ENCODE measurements at places on chromosomes 6 and 20. TPM values are rescaled to one million over a fixed set of nuclear protein-coding genes. Genes with fewer than 3 reads are reported as not detected.

SGK2 gene
- total RNA-seq = 0.30 TPM

GRCh38 chr6:137493218-137494038 is 766 bp downstream of the OLIG3 start:
- DNase-seq = no peak

PDYN gene
- not detected for total RNA-seq

- peak; percentile 75 for DNase-seq
These were observed 4.3 kb upstream of the PSORS1C2 start for GRCh38 chr6:31143148-31143547.

DNA sequence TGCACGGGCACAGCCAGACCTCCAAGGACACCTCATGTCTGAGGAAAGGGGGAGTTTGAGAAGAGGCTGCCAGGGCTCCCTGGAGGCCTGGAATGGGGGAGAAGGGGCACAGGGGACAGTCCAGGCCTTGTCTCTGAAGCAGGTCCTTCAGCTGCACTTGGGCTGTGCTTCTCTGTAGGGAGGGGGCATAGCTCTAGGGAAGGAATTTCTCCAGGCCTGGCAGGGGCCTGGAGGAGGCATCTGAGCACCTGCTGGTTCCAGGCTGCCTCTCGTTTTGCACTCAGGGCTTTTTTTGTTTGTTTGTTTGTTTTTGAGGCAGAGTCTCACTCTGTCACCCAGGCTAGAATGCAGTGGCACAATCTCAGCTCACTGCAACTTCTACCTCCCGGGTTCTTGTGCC is 67.7 kb downstream of the BCAS4 start:
- DNase-seq = no peak

GRCh38 chr6:137465378-137466009 is 28.7 kb downstream of the OLIG3 start:
- DNase-seq = no peak

SEL1L2 gene
- 1.4 TPM for total RNA-seq

DNA sequence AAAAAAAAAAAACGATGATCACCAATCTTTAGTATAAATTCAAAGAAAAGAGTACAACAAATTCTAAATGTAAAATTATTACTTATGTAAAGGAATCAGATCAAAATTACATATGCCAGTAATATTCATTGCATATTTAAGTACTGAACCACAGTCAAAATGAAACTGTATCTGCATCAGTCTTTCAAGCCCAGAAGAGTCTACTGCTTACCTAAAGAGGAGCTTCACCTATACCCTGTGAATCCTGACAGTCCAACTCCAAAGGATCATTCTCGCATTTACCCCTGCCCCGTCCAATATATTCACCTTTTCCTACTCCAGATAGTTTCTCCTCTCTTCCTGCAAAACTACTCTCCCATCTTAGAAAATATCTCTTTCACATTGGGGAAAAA is 9.2 kb downstream of the ATG5 start:
- no peak for DNase-seq

DNA sequence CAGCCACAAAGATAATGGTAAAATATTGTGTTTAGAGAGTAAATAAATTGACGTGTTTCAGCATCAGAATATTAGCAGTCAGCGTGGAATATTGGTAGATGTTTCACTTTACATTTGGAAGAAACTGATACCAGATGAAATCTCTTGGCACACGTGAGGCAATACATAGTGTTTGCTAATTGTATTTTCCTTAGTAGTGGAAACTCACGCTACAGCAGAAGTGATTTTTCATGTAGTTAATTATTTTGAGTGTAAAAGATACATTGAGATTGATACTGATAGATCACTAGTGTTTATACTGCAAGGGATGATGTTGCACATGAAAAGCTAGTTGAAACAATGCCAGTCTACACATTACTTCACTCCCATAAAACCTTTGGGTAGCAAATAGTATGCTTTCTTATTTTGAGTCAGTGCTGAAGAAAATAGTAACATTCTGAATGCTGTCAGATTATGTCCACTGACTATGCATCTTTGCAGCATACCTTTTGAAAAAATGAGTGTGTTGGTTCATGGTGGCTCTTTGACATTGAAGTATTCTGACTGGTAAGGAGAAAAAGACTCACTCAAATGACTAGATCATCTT is 59.3 kb downstream of the CD2AP start:
- no peak for DNase-seq

SLC17A1 gene
- not detected for total RNA-seq

DNA sequence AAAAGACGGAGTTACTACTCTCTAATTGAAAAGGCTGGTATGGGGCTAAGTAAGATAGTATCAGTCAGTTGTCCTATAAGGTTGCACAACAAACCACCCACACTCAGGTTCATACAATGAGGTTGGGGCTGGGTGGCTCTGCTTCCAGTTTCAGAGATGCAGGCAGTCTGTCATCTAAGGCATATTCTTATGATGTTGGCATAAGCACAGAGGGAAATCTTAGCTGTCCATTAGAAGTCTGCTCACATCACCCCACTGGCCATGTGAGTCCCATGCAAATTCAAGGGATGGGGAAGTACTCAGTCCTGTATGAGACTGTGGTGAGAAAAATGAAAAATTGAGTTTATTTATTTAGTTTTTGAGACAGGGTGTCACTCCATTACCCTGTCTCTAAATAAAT is 118.6 kb downstream of the LAMP5 start:
- no peak for DNase-seq

Data from left ventricle myocardium inferior (tissue), 1 donor.